ENCODE measurements at places on chromosomes 4 and X.

GRCh38 chr4:10006231-10006600, 15.1 kb downstream of the SLC2A9 start:
- DNase-seq = peak; percentile 81

DNA sequence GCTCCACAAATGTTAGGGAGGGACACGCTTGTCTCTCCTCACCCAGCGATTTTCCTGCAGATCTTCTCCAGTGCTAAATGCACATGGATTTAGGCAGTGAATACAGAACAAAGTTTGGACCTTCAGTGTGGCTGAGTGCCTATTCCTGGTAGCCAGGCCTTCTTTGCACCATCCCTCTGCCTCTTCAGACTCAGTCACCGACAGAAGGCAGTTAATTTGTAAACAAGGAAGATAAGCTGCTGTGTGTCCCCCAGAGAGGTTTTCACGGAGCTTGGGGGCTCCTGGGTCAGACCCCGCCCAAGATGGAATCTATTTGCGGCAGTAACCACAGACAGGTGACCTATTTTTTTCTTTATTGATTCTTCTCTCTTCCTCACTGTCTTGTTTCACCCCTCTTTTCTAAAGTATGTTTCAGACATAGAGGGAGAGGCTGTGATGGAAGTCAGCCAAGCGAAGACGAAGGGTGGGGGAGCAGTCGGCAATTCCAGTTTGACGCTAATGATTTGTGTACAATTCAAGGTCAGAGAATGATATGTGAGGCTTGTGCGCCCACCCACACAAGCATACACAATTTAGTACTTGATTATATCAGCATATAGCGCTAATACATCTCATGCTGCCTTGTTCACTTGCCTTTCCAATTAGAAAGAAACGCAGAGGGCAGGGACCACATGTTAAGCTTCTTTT, 200.8 kb downstream of the MGST2 start:
- no peak for DNase-seq

- DNase-seq = no peak
Observed at GRCh38 chrX:108044554-108045256, at the start of gene VSIG1. Gene VSIG1, plus strand, starts transcription at chrX:108045065. Its CDS starts 66 bp downstream, at chrX:108045131.

GRCh38 chr4:86035688-86036087, 324.2 kb downstream of the MAPK10 start:
- DNase-seq = peak; percentile 52

- DNase-seq = no peak
Observed at GRCh38 chr4:109553130-109553529, 6.9 kb upstream of the MCUB start.

GRCh38 chrX:103533511-103534216, 14.4 kb upstream of the RAB40A start:
- peak; percentile 74 for DNase-seq

Measured in EH (cell line).